Thoracic aorta endothelial cell (primary cell): ENCODE measurements at places on chromosomes 1 and 21. TPM values are rescaled to one million over a fixed set of nuclear protein-coding genes. Genes with fewer than 3 reads are reported as not detected.

The CFAP74 gene
- not detected in 2 replicates for total RNA-seq

The LMOD1 gene
- not detected in 2 replicates for total RNA-seq

The S100A10 gene
- total RNA-seq = 234 and 247 TPM in 2 replicates

The CLCA4 gene
- total RNA-seq = not detected in 2 replicates

The LRRC8B gene
- 21.6 and 28.9 TPM in 2 replicates for total RNA-seq

The MTARC1 gene
- total RNA-seq = 2.5 and 3.4 TPM in 2 replicates

The SH2D1B gene
- total RNA-seq = 0.07 TPM in 1 of 2 replicates, not detected in the other

The CPLANE2 gene
- 5.9 and 8.1 TPM in 2 replicates for total RNA-seq

The LRRC40 gene
- total RNA-seq = 52.9 and 55.3 TPM in 2 replicates

The FMN2 gene
- not detected in 2 replicates for total RNA-seq

The ANKRD35 gene
- 0.13 and 0.14 TPM in 2 replicates for total RNA-seq

The IL22RA1 gene
- 0.14 TPM in 1 of 2 replicates, not detected in the other for total RNA-seq

The TNFRSF8 gene
- under 0.01 and 0.22 TPM in 2 replicates for total RNA-seq

The KIF2C gene
- total RNA-seq = 38.6 and 54.6 TPM in 2 replicates

The ZNF695 gene
- total RNA-seq = 3.2 and 4.5 TPM in 2 replicates

The OLIG2 gene
- total RNA-seq = not detected in 2 replicates

The TAL1 gene
- total RNA-seq = 35.5 and 36.8 TPM in 2 replicates

The ADAM30 gene
- not detected in 2 replicates for total RNA-seq

The GJA9 gene
- not detected in 2 replicates for total RNA-seq

The FBLIM1 gene
- total RNA-seq = 410 and 466 TPM in 2 replicates

The MROH9 gene
- not detected in 2 replicates for total RNA-seq

The ODF2L gene
- 98.0 and 111 TPM in 2 replicates for total RNA-seq

The DPT gene
- total RNA-seq = not detected in 2 replicates

The CENPS gene
- 16.6 and 17.6 TPM in 2 replicates for total RNA-seq

The HAO2 gene
- not detected in 2 replicates for total RNA-seq

The ATAD3C gene
- not detected in 2 replicates for total RNA-seq

The PSEN2 gene
- total RNA-seq = 19.3 and 19.8 TPM in 2 replicates

The NKAIN1 gene
- total RNA-seq = 0.07 TPM in 1 of 2 replicates, not detected in the other

The SGIP1 gene
- total RNA-seq = 7.2 and 22.3 TPM in 2 replicates
